Adrenal gland (tissue), 19 donors: ENCODE measurements at places on chromosomes 1 and 21.

- DNase-seq = no peak
These were observed 13.6 kb downstream of the BATF3 start for GRCh38 chr1:212686069-212686468.

DNA sequence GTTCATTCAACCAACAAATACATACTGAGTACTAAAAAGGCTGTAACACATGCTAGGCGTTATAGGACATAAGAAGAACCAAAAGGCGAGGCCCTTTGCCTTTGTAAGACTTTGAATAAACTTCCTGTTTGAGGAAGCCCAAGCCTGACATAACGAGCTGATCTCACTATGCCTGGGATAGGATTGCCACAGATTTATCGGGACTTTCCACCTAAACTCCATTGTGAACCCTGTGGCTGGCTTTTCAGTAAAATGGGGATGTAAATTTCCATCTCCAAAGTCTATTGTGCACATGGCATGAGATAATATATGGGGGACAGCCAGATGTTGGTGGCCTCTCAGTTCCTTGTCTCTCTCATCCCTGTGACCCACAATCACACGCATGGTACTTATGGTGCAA lies 41.9 kb downstream of the LMO4 start:
- no peak for DNase-seq

GRCh38 chr21:27819299-27819698 lies 852.4 kb upstream of the ADAMTS5 start:
- no peak for DNase-seq

DNA sequence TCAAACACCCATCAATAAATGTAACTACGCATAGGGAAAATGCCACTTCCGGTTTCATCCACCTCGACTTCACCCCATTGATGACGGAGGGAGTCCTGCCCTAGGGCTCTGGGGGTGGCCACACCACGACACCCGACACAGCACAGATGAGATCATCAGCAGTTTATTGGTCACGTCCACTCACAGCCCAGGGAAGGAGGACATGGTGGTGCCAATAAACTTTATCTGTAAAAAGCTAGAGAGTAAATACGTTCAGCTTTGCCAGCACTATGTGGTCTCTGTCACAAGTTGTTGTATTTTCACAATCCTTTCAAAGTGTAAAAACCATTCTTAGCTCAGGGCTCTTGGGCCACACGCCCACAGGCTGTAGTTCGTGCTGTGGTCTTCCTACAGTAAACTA lies 16.3 kb downstream of the SETD4 start:
- no peak for DNase-seq

DNA sequence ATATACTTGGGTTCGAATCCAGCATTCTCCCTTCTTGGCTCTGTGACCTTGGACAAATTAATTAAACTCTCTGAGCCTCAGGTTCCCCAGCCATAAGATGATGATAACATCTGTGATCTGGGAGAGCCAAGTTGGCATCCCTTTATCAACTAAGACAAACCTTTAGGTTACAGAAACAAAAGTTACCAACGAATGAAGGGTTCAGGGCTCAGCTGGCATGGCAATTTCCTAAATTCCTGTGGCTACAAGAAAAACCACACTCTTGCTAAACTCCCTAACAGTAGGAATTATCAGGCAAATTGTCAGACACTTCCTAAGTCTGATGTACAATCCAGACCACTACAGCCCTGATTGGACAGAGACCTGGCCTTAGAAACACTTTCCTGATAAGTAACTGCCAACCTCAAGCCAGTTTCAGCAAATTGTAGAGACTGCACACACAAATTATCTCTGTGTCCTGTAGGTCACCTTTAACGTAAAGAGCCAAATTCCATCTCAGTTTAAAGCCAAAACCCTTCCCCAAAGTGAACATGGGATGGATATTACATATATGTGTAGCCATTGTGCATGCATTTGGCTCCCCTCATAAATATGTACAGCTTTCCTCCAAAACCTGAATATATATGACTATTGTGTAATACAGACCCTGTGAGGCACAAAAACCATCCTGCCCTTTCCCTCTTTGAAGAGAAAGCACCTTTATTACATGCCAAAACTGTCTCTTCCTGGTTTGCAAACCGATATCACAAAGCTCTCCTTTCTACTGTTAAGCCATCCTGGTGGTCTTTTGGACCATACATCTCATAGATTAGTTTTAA lies 39.5 kb upstream of the EDARADD start:
- no peak for DNase-seq

- peak; percentile 81 for DNase-seq
These were observed 14.0 kb upstream of the LEMD1 start for GRCh38 chr1:205435578-205436573.

DNA sequence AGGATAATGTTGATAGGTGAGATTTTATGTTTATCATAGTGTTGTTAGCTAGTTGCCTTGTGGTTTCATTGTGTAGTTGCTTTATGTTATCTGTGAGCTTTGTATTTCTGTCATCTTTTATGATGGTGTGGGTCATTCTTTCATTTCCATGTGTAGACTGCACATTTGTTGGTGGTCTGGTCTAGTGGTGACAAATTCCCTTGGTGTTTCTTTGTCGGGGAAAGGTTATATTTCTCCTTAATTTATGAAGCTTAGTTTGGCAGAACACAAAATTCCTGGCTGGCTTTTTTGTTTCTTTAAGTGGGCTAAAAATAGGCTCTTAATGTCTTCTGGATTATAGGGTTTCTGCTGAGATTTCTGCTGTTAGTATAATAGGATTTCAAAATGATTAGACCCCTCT lies 347.2 kb upstream of the ADAMTS5 start:
- DNase-seq = no peak

GRCh38 chr1:48725341-48726046 lies 51.2 kb downstream of the BEND5 start:
- no peak for DNase-seq

- DNase-seq = no peak
These were observed 42.9 kb downstream of the SEC22B start for GRCh38 chr1:120133228-120133927.

DNA sequence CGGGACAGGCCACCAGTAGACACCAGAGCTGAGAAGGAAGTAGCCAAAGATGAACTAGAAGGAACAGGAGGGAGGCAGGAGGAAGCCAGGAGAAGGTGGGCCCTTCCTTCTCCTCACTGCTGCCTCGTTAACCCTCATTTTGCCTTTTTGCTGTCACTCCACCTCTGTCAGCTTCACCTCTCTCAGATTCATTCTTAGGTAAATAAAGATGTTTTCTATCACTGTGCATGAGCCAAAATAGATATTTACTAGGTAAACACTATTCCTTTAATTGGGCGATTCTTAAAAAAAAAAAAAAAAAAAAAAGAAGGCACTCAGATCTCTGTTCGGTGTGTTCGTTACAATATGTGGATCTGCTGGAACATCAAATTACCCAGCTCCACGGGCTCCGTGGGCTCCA lies 112.3 kb downstream of the GLUL start:
- DNase-seq = no peak
